ENCODE measurements at places on chromosomes 2 and 18.

DNA sequence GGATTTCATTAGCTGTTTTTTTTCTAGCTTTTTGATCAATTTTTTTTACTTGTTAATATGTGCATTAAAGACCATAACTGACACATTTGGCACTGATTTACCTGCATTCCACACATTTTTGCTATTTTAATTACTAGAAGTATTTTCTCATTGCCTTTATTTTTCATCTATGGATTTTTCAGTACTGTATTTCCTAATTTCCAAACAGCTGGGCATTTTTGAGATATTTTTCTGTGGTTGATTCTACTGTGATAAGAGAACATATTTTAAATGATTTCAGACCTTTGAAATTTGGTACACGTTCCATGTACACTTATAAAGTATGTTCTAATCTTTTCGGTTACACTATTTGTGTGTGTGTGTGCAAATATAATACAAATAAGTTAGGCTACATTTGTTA is 135.3 kb downstream of the PARD3B start:
- DNase-seq, result no peak

GRCh38 chr2:23375448-23375847 is 9.5 kb upstream of the KLHL29 start:
- no peak for DNase-seq

- peak; percentile 20 for DNase-seq
These were observed 20.7 kb downstream of the LIPG start for GRCh38 chr18:49582579-49582978.

- DNase-seq, result no peak
These were observed 67.4 kb downstream of the TXNL1 start for GRCh38 chr18:56570978-56571377.

DNA sequence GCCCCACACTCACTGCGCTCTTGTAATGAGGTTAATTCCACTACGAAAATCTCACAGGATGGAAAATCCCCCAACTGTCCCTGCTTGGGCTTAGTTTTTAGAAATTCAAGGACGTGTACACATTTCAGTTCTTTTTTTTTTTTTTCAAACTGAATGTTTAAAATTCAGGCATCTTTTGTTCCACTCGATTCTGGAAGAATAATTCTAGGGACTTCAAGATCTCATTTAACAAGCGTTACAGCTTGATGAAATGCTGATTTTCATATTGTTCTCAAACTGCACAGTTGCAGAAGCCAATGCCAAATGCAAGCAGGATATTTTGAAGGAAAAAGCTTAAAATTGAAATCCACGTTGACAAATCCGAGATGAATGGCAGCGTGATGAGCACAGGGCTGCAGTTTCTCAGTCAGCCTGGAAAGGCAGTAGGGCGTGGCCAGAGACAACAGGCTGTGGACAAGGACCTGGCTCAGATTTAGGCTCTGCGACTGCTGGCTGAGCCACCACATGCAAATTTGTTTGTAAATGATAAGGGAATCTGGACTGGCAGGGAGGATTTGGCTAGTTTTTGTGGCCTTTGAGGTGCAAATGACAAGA is 128.1 kb upstream of the MYCN start:
- no peak for DNase-seq

- no peak for DNase-seq
These were observed 400 bp downstream of the CCDC88A start for GRCh38 chr2:55419233-55419678.

GRCh38 chr18:48229552-48229981 is 179.6 kb downstream of the ZBTB7C start:
- DNase-seq, result no peak

GRCh38 chr2:188677142-188677541 is 297.0 kb upstream of the COL3A1 start:
- no peak for DNase-seq

- DNase-seq, result no peak
These were observed 20.9 kb downstream of the PHLPP1 start for GRCh38 chr18:62736077-62736855.

GRCh38 chr2:63049970-63050333 is 678 bp upstream of the OTX1 start:
- no peak for DNase-seq

GRCh38 chr2:30584116-30584515 is 137.1 kb downstream of the LCLAT1 start:
- no peak for DNase-seq

- DNase-seq, result peak; percentile 90
These were observed at the start of gene GNAL for GRCh38 chr18:11688972-11689668. Gene GNAL, plus strand, starts transcription at chr18:11689264. Its CDS starts 300 bp downstream, at chr18:11689564.

GRCh38 chr2:237290261-237290660 is 123.7 kb downstream of the COL6A3 start:
- DNase-seq, result peak; percentile 83

DNA sequence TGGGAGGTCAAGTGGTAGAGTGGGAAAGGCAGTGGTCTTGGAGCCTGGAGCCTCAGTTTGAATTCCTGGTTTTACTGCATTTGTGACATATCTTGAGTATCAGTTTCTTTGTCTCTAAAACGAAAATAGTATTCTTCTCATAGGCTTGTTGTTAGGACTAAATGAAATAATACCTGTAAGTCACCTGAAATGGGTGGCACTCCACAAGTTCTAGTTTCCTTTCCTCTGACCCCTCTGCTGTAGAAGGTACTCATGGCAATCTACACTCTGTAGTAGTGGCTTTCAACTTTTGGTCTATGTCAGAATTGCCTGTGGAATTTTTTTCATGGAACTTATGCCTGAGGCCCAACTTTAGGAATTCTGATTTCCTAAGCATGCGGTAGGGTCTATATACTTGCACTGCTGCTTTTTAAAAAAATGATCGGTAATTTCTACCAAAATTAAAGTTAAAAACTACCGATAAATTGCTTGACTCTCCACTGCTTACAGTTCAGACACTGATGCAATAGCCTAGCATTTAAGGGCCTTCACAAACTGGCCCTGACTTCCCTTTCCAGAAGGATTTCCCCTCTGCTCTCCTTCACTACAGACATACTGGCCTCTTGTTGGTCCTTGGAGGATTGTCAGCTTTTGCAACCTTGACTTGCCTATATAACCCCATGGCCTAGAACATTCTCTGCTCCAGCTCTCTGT is 47.2 kb downstream of the PLEK start:
- DNase-seq, result no peak
